ENCODE measurements at places on chromosomes 1 and 21. TPM values are rescaled to one million over a fixed set of nuclear protein-coding genes. Genes with fewer than 3 reads are reported as not detected.

DNA sequence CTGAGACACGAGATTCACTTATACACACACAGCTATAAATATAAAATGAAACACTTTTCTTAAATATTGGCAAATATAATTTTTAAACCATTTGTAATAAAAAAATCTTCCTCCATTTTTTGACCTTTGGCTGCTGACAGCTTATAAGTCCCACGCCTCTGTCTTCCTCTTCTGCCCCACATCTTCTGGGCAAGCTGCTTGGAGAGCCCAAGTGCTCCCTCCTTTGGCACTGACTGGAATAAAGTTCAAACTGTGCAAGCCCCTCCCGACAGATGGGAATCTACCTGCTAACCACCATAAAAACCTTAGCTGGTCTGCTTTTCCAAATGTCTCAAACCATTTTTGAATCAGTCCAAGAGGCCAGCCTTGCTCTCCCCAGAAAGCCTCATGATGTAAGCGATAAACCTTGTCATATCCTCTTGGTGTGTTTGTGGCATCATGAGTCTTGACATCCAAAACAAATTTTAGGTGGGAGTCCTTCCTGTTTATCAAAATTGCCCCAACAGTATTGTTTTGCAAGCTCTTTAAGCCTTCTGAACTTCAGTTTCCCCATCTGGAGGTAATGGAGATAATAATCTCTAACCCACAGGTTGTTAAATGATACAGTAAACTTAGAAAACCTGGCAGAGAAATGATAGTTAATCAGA, 99.8 kb downstream of the SNX7 start:
- no peak for DNase-seq
- no peak overlapping the region for H3K27ac ChIP-seq
- H3K27me3 ChIP-seq = no peaks in the 10 kb centered on the region
- H3K4me1 ChIP-seq = no peaks in the 10 kb centered on the region
- H3K4me3 ChIP-seq = no peak overlapping the region
- H3K36me3 ChIP-seq = no peaks in the 10 kb centered on the region

DNA sequence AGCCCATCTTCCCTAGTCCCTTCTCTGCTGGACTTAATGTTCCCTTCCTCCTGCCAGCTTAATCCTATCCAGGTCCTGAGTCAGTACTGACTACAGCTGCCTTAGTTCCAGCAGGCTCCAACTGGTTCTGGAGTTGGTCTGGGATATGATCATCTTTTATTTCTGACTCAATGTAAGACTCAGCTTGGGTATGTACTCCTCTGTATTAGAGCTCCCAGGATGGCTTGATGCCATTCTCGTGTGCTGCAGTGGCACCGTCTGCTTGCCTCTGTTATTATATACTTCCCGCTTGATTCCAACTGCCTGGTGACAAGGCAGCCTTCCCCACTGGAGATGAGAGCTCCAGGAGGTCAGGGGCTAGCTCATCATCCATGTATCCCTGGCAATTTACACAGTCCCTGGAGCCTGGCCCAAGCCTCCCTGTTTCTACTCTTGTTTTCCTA, 164.4 kb upstream of the DPT start:
- H3K4me3 ChIP-seq = no peak overlapping the region
- no peaks in the 10 kb centered on the region for H3K27me3 ChIP-seq
- H3K4me1 ChIP-seq = no peaks in the 10 kb centered on the region
- H3K27ac ChIP-seq = no peak overlapping the region
- peak; percentile 12 for DNase-seq

The CFHR5 gene
- not detected for total RNA-seq

The LRRC71 gene
- not detected for total RNA-seq

- H3K4me3 ChIP-seq = no peak overlapping the region
- H3K27me3 ChIP-seq = no peaks in the 10 kb centered on the region
- no peaks in the 10 kb centered on the region for H3K4me1 ChIP-seq
- H3K36me3 ChIP-seq = peaks cover 5% of the 10 kb centered on the region
- no peak overlapping the region for H3K27ac ChIP-seq
These were observed 30.1 kb downstream of the SLC66A1 start for GRCh38 chr1:19342062-19342750.

DNA sequence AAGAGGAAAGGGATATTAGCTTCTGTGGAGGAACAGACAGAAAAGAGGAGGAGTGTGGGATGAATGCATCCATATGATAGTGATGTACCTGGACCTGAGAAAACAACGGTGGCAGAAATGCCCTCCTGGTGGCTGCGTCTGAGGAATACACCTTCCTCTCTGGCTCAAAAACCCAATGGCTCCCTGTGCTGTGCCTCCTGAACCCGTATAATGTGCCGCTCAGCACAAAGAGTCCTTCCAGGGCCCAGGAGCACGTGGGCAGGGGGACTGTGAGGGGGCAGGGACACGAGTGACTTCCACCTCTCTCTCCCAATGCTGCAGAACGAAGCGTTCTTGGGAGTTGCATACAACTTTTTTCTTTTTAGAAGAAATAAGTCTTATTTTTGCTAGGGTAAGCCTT, 31.2 kb downstream of the IRF2BP2 start:
- H3K27ac ChIP-seq = no peak overlapping the region
- no peaks in the 10 kb centered on the region for H3K36me3 ChIP-seq
- no peak for DNase-seq

GRCh38 chr1:204093421-204093717, 20.5 kb downstream of the SOX13 start:
- peak; percentile 82 for DNase-seq
- peaks cover 61% of the 10 kb centered on the region for H3K4me1 ChIP-seq
- H3K36me3 ChIP-seq = no peaks in the 10 kb centered on the region
- H3K27me3 ChIP-seq = no peaks in the 10 kb centered on the region
- no peak overlapping the region for H3K4me3 ChIP-seq

The OR2T2 gene
- total RNA-seq = not detected

DNA sequence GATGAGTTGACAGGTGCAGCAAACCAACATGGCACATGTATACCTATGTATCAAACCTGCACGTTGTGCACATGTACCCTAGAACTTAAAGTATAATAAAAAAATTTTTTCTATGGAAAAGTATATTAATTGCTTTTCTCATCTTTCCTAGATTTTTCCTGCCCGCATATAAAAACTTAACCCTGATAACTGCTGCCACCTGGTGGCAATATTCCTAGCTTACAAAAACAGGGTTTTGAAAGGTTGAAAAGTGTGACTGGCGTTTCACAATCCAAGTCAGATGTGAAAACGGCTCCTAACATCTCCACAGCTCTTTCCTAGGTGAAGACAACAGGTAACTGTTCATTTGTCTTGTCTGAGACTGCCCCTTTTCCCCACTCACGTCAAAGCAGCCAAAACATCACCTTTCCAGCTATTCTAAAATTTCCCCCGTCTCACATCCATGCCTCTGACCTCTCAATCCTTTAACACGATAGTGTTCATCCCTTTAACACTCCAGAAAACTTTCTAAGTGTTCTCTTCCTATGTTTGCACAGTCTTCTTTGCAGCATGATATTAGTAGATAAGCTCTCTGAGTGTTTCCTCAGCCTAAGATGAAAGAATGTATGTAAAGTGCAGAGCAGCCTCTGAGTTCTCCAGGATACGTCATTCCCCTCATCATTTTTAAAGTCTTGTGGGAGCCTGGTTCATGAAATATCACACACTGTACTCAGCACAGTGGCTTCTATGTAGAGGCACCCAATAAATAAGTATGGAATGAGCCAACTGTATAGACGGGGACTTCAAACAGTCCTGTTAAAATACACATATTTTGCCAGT, 27.5 kb downstream of the OVGP1 start:
- no peak overlapping the region for H3K4me3 ChIP-seq
- DNase-seq = peak; percentile 61
- H3K27ac ChIP-seq = no peak overlapping the region
- no peaks in the 10 kb centered on the region for H3K36me3 ChIP-seq

- H3K4me1 ChIP-seq = no peaks in the 10 kb centered on the region
- no peak overlapping the region for H3K27ac ChIP-seq
- H3K27me3 ChIP-seq = no peaks in the 10 kb centered on the region
- no peaks in the 10 kb centered on the region for H3K36me3 ChIP-seq
These were observed 204.4 kb downstream of the PLA2G4A start for GRCh38 chr1:187032982-187033692.

The PLOD1 gene
- total RNA-seq = 39.6 TPM

DNA sequence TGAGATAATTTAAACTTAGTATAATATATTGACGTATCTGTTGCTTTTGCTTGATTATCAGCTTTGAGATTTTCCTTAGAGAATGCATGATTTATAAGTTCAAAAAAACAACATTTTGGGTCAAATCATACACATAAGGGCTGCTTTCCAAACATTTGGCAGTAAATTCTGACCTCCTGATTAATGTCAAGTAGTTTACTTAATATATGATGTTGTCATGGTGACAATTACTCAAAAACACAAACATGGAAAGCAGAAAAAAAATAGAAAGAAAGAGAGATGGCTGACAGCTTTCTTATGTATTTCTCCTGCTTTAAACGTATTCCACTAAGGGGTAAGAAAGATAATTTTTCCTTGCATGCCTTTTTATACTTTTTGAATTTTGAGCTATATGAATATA, 258.2 kb upstream of the C1orf105 start:
- H3K27ac ChIP-seq = no peak overlapping the region
- DNase-seq = no peak
- no peaks in the 10 kb centered on the region for H3K27me3 ChIP-seq
- H3K36me3 ChIP-seq = no peaks in the 10 kb centered on the region
- H3K4me3 ChIP-seq = no peak overlapping the region

The NLRP3 gene
- total RNA-seq = 0.26 TPM

DNA sequence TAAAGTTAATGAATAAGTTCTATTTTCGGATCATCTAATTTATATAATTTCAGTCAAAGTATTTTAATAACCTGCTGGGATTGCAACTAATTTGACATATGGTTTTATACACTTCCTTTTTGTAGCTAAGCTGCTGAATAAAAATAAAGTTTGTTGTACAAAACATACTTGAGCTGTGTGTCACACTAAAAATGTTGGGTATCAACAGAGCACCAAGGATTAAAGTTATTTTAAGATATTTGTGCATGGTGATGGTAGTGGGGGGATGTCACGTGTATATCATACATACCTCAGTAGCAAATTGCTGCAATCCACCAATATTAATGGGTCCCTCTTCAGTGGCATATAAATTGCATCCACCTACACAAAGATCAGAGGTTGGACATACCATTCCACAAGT, 199.6 kb downstream of the DPYD start:
- H3K27ac ChIP-seq = no peak overlapping the region
- no peak overlapping the region for H3K4me3 ChIP-seq
- no peaks in the 10 kb centered on the region for H3K4me1 ChIP-seq
- H3K36me3 ChIP-seq = no peaks in the 10 kb centered on the region

DNA sequence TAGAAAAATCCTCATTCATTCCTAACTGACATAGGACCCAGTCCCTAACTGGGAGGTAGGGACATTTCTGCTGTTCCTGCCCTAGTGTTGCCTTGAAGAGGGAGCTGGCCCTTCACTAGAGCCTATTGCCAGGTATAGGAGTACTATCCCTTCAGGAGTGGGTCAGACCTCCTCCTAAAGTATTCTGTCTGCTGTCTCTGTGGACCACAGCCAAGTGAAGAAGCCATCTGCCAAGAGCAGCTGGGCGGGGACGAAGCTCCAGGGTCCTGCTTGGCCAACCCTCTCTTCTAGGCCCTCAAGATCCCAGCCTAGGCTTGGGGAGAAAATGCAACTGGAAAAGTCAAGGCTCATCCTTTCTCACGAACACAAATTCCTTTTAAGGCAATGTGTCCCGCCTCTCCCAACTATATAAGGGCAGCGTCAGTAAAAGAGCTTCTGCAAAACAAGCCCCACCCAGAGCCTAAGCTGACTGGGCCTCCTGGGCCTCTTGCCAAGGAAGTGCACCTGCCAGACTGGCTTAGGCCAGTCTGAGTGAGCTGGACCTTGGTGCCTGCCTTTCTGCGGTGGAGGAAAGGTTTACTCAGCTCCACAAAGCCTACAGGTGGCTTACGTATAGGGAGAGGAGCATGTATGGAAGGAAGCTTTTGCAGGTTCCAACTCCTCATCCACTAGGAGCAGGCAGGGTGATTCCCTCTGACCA, 638 bp upstream of the TUFT1 start:
- H3K27ac ChIP-seq = peak overlapping the region; percentile 88
- peak; percentile 96 for DNase-seq
- no peaks in the 10 kb centered on the region for H3K27me3 ChIP-seq
- peaks cover 40% of the 10 kb centered on the region for H3K4me1 ChIP-seq

Measured in body of pancreas (tissue), 4 donors.